ENCODE measurements at places on chromosomes 6 and 20. TPM values are rescaled to one million over a fixed set of nuclear protein-coding genes. Genes with fewer than 3 reads are reported as not detected.

GRCh38 chr6:24054388-24054787 lies 71.6 kb upstream of the NRSN1 start:
- DNase-seq = no peak

The HEY2 gene
- 8.3 TPM for polyA plus RNA-seq

DNA sequence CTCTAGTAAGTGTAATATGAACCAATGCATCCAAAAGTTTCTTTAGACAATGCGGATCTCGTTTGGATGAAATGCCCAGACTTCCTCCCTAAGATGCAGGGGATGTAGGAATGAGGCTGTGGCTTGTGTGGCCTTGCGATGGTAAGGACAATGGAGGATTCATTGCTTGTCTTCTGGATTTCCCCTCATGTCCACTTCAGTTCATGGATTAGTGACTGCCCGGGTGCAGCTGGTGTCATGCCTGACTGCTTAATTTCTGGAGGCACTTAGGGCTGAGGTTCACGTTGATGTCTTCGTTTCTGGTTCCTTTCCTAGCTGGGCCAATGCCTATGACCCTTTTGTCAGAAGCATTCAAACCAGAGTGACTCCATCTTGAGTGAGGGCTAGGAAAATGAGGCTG lies 93.8 kb downstream of the SCP2D1 start:
- no peak for DNase-seq

GRCh38 chr20:2051946-2052345 lies 49.7 kb upstream of the STK35 start:
- no peak for DNase-seq

GRCh38 chr6:24649691-24650090 lies 3.7 kb upstream of the KIAA0319 start:
- DNase-seq = no peak

DNA sequence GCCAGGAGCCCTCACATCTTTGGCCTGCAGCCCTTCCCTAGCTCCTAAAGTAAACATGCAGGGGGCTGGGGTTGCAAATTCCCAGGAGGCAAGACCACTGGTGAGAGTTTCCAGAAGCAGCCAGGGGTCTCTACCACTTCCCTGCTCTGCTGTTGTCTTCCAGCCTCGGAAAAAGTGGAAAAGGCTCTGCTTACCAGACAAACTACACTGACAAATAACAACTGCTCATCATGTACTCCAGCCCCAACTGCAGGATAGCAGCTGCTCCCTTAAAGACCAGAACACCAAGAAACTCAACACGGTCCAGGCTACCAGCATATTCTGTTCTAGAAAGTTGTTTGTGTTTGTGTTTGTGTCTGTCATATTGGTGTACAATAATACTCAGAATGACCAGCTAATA lies 187.5 kb upstream of the MARCKS start:
- DNase-seq = no peak

DNA sequence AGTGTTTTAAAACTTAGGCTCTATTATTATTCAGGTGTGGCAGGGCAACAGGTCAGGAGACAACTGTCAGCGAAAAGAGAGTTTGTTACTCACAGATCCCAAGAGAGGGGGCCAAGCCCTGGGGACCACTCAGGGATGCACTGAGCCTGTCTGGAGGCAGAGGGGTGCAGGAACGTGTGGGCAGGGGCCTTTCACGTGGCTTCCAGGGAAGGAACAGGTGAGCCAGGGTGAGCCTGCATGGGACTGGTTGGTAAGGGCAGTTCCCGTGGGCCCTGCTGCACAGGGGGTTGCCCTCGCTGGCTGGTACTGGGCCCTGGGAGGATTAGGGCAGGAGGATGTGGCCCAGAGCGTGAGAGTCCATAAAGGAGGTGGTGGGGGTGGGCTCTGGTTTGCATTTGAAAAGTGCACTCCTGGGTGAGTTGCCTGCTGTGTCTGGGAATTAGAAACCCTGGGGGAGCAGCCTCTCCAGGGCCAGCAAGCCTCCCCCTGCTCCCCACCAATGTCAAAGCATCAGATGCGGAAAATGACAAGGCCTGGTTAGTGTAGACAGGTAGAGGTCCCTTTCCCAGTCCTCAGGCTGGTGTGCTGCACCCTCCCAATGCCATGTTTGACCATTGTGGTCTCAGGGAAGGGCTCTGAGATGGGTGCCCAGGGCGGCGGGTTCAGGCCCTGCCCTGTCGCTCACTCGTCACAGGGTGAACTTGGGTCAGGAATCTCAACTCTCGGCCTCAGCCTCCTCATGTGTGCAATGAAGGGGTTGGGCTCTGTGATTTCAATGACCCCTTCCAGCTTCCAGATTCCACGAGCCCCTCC lies 127.4 kb upstream of the RPS6KA2 start:
- DNase-seq = no peak

The MTFR2 gene
- polyA plus RNA-seq = 3.2 TPM

The PEDS1 gene
- polyA plus RNA-seq = 26.3 TPM

The BTN1A1 gene
- polyA plus RNA-seq = 0.11 TPM

DNA sequence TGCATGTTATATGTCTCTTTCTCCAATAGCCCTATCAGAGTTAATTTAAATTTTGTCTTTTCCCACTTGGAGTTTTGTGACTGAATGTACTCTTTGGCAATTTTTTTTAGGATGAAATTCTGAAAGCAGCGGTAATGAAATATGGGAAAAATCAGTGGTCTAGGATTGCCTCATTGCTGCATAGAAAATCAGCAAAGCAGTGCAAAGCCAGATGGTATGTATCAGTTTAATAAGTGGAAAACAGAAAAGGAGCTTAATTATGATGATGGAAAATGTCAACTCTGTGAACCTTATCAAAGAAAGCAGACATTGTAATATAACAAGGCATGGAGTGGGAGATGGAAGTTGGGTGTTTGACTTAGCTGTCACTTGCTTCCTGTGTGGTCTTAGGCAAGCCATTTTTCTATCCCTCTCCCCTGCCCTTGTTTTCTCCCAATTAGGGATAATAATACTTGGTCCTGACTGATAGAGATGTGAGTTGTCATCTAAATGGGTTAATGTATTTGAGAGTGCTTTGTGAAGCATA lies 2.7 kb downstream of the CDC5L start:
- no peak for DNase-seq

The LST1 gene
- 4.6 TPM for polyA plus RNA-seq

- DNase-seq = no peak
Observed at GRCh38 chr6:136405420-136406029, 115.9 kb upstream of the BCLAF1 start.

GRCh38 chr6:56156643-56157042 lies 90.7 kb downstream of the COL21A1 start:
- DNase-seq = no peak

DNA sequence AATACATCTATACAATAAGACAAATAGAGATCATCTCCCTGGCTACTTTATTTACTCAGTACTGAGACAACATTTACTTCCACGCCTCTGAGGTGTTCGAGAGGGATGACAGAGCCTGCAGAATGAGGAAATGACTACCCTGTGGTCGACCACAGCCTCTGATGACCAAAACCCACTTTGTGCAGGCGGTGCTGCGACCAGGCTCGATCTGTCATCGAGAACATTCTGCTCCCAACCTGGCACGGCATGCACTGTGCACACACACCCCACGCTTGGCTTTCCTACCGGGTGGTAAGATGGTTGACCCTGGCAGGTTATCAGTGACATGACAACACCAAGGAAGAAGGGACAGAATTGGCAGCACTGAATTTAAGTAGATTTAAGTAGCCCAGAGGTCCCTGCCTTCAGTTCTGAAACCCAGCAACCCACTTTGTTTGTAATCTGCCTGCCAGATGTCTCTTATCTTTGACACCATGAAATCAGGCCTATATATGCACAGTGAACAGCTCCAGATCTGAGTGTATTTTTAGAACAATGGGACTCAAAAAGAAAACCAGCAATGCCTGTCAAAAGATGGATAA lies 42.6 kb downstream of the TTI1 start:
- no peak for DNase-seq

The NOP56 gene
- polyA plus RNA-seq = 232 TPM

The MCHR2 gene
- not detected for polyA plus RNA-seq

DNA sequence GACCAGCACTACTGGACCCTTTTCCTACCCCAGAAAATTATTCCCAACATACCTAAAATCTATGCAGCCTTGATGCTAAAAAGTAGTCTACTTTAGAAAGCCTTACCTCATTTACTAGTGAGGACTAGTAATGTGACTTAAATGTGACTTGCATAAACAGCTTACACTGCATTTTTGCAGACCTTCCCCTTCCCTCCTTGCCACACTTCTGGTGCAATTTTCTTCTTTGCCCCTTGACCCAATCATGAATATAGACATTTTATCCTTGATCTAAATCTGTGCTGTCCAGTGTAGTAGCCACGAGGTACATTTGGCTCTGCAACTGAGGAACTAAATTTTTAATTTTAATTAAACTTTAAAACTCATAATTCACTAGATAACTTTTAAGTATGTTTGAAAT lies 7.0 kb upstream of the ZKSCAN8 start:
- no peak for DNase-seq

GRCh38 chr6:52221302-52221701 lies 23.0 kb downstream of the IL17F start:
- DNase-seq = no peak

DNA sequence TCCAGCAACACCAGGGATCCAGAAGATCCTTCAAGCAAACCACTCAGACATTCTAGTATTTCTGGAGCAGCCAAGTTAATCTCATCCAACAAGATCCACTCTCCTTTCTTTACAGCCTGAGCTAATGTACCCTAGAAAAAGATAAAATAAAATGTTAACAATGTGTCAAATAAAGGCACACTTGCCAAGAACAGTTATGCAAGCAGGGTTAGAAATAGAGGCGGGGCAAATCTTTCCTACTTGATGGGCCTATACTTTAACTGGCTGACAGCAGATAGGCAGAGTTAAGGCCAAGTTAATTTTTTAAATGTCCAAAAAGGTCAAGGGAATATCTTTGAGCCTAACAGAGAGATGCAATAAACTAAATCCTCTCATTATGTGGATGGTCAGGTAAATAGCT lies 60.8 kb downstream of the MDN1 start:
- no peak for DNase-seq

DNA sequence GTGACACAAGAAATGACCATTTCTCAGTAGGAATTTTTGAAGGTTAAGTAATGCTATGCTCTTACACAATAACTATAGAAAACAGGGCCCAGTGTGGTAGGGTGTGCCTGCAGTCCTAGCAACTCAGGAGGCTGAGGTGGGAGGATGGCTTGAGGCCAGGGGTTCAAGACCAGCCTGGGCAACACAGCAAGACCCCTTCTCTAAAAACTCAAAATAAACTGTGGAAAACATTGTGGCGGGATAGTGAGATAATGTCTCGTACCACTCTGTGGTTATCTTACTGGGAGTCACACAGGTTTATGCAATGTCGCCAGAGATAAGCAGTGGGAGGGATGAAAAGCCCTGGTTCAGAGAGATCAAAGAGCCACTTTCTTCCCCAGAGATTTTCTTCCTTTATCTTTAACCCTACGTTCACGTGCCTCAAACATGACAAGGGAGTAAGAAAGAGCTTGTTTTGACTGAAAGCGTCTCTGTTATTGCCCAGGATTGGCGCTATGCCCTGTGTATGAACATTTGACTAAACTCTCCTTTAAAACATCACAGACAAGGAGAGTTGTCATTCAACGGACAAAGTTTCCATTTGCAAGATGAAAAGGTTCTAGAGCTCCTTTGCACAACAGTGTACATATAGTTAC lies 13.9 kb downstream of the GCM1 start:
- DNase-seq = no peak

DNA sequence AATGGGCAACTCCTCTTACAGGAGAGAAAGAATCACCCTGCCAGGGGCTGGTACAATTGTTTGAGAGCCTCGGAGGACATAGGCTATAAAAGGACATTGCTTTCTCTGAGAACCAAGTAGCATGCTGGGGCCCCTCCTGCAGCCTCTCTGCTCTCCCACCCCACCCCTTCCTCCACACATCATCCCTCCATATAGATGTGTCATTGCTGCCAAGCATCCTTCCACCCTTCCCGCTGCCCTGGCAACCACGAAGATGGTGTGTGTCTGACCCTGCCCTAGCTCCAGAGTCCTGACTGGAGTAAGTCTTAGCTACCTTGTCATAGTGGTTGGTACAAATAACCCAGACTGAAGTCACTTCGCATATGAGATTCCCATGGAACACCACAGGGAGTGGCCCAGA lies 129.7 kb downstream of the SNX5 start:
- DNase-seq = no peak

DNA sequence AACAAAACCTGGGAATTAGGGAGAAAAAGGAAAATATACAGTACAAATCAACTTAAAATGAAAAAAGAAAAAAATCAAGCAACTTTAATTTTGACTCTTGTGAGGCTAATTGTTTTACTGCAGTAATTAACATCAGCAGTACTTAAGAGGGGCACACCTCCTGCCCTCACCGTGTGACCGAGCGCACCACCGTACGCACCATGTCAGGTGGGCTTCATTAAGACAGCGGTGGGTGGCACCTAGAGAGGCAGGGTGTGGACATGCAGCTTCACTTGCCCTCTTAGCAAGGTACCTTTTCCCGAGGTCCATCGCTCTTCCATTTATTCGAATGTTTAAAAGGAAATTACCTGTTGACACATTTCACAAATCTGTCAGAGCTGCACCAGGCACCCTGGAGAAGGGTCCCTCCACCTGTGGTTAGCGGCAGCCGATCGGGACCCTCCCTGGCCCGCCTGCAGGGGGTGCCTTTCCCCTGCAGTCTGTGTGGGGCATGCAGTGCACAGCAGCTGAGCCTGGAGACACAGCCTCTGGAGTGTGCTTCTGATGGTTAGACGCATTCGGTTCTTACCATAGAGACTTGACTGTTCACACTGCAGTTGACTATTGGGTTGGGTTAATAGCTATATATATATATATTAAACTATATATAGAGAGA lies 184.1 kb downstream of the TMEM242 start:
- no peak for DNase-seq

- DNase-seq = no peak
Observed at GRCh38 chr6:33684983-33685382, 26.5 kb downstream of the UQCC2 start.

DNA sequence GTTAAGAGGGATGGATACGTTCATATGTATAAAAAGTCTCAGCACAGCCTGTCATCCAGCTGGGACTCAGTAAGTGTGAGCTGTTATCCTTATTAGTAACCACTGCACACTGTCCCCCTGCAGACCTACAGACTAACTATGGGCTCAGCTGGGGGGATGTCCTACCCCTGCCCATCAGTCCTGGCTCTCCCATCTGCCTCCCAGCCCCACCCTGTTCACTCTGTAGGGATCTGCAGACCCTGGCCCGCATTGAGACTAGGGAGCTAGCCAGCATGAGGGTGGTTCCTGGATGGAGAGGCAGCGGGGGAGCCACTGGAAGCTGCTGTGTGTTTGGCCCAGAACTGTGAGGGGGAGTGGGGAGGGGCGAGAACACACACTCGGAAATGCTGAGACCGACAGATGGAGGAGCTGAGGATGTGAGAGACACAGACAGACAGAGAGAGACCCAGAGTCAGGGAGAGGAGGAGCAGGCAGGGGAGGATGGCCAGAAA lies 17.1 kb downstream of the XKR7 start:
- DNase-seq = no peak

The PHACTR1 gene
- polyA plus RNA-seq = 16.4 TPM

DNA sequence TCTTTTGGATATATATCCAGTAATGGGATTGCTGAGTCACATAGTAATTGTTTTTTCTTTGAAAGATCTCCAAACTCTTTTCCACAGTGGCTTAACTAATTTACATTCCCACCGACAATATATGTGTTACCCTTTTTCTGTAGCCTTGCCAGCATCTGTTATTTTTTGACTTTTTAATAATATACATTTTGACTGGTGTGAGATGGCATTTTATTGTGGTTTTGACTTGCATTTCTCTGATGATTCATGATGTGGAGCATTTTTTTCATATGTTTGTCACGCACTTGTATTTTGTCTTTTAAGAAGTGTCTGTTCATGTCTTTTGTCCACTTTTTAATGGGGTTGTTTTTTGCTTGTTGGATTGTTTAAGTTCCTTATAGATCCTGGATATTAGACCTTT lies 58.9 kb upstream of the OPRM1 start:
- no peak for DNase-seq

All from right renal pelvis (tissue), 4 donors.